ENCODE measurements at places on chromosomes 4 and X.

DNA sequence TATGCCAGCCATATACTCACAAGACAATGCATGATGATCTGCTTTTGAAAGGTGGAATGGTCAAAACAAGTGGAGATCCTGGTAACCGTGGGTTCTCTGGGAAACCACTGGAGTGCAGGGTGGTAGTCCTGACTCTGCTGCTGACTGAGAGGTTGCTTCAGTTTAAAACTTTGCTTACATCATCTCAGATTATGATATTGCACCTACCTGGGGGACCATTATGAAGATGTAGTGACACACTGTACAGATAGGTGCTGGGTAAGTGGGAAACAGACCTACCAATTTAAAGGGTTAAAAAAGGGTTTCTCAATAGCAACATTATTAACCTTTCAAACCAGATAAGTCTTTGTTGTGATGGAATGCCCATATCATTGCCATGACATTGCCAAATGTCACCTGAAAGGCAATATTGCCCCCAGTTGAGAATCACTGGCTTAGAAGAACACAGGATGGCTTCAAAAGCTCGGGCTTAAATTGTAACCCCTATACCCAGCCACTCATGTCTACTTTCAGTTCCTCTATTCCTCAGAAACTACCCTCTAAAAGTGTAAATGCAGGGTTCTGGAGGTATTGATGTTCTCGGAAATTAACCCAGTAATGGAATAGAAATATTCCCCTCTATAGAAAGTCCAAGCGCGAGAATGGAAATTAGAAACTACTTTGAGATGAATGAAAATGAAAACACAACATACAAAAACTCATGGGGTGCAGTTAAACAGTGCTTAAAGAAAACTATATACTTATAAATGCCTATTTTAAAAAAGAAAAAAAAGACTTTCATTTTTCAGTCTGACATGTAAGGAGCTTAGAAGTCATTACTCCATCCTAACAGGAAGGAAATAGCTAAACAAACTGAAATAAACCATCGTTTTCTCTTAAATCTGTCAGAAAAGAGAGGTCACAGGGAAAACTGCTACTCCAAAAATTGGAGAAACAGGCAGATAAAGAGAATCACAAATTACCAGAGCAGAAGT, 65.8 kb downstream of the ARHGEF6 start:
- DNase-seq, result no peak

DNA sequence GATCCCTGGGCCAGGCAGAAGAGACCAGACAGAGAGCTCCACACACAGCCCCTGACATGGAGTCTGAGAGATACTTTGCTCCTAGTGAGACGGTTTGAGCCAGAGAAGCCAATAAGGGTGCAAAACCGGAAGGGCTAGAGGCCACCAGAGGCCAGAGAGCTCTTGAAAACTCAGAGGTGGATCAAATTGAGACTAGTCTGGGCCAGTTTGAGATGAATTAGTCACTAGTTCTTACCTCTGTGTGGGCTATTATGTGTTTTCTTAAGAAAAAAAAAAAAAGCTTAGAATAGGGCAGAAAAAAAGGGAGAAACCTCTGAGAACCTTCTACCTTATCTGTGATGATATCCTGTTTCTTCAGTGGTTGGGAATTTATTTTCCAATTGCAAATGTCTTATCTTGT, 110.4 kb upstream of the EDNRA start:
- DNase-seq, result no peak

DNA sequence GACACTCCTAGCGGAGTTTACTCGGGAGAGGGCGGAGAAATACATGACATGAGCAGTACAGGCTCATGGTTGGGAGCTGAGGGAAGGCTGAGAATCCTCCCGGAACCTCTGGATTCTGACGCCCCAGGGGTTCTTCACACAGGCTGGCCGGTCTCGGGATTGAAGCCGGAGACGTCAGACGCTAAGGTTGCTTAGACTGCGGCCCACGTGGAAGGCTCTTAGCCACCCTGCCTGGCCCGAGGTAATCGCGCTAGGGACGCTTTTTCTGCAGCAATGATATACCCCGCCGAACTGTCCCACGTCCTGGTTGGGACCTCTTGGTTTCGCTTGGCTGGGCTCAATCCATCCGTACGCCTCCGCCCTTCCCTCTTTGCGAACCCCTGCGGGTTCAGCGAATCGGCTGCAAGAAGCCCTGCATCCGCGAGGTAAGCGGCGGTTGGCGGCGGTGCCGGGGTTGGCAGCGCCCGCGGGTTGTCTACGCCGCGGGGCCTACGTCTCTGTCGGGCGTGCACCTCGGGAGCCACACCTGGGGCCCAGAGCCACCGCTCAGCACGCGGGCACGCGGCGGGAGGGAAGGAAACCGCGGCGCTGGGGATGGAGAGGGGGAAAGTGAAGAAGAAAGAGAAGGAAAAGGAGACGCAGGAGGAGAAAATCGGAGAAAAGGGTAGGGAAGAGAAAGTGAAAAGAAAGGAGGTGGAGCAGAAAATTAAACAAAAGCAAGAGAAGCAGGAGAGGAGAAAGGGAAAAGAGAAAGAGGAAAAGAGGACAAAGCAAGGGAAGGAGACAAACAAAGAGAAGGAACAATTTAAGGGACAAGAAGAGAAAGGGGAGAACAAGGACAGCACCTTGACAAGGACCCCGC, at the start of gene ARL9:
Gene ARL9 (plus strand): TSS at position 523 of the 862 bp plus-strand sequence. CDS start 72 bp downstream, at position 595.
- DNase-seq, result peak; percentile 40

- DNase-seq, result peak; percentile 21
These were observed 143.6 kb downstream of the SLIT2 start for GRCh38 chr4:20395160-20395773.

Data from AG10803 (cell line).